Epithelial cell of esophagus (primary cell): ENCODE measurements at places on chromosomes 11 and 22.
A peak's percentile ranks its signal among the peaks of the same experiment; 100 is the strongest.

GRCh38 chr22:30290342-30291057, 1.2 kb upstream of the CASTOR1 start:
- DNase-seq: peak; percentile 73

DNA sequence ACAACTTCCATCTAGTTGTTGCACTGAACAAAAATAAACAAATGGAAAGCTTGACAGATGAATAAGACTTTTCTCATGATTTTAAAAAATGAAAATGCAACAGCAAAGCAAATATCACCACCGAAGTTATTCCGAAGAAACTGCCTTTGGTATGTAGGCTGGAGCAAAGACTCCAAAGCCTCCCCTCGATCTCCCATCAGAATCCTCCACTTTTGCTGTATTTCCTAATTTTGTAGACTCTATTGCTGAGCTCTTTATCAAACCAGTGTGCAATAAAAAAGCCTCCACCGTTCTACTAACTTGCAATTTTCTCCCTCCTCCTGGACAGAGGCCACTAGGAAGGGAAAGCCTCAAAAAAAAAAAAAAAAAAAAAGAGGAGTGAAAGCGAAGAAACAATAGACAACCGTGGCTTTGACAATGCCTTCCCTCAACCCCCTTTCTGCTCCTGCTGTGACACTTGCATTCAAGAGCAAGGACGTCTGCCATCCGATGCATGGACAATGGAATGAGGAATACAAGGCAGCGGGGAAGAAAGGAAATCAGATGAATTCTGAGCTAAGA, 190.9 kb upstream of the BLID start:
- no peak for DNase-seq

DNA sequence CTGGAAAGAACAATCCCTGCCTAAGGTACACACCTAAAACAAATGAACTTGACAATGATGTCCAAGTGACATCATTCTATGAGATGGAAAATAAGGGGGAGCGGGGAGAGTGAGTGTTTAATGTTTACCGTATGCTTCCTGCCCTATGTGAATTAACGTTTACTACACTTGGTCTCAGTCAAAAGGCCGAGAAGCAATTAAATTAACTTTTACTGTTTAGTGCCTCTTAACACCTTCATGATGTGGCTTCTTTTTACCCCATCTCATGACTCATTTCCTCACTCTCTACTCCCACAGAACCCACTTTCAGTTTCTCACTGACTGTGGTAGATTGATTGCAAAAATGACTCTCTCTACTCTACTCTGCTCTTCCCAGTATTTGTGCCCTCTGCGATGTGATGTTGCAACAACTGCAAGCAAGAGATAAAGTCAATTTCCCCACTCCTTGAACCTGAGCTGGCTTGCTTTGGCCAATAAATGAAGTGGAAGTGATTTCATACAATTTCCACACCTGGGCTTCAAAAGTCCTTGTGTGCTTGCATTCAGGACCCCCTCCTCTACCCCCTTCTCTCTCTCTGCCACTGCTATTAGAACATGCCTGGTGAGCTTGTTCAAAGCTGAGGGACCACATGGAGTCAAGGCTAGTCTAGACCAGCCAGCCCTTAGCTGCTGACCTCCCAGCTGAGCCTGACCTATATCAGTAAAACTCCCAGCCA, 11.6 kb upstream of the ALKBH3 start:
- DNase-seq: peak; percentile 85

- no peak for DNase-seq
Measured at GRCh38 chr22:47390026-47390970, 627.8 kb downstream of the TBC1D22A start.

DNA sequence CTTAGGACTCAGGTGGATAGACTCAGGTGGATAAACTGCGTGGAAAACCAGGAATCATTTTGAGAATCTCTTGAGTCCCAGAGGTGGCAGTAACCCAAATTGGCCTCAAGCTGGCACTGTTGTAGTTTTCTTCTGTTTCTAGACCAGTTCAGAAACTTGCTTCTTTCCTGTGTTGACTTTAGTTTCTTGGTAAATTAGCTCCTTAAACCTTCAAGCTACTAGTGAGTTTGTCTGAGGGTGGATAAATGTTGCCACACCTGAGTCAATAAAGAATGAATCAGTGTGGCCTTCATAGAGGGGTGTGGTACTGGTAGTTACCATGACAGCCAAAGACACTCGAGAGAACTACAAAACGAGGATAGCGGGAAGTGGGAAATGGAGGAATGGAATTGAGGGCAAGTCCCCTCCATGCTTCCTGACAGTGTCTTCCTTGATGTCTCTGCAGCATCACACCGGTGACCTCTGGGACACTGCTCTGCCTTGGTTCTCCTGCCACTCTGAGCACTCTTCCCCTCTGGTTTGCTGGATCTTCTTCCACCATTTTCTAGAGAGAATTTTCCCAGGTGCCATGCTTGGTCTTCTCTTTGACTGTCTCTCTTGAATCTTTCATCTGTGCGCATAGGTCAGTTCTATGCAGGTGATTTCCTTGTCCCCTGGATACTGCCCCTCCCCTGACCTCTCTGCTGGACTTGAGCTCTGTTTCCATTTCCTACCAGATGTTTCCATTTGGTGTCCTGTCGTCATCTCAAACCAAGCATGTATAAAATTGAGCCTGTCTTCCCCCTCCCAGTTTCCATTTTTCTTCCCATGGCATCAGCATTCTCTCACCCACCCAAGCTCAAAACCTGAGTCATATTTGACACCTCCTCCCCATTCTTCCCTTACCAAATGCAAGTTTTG, 7.2 kb downstream of the POLD4 start:
- DNase-seq: peak; percentile 96

- no peak for DNase-seq
Measured at GRCh38 chr22:48456449-48456848, 1371.2 kb downstream of the BRD1 start.

DNA sequence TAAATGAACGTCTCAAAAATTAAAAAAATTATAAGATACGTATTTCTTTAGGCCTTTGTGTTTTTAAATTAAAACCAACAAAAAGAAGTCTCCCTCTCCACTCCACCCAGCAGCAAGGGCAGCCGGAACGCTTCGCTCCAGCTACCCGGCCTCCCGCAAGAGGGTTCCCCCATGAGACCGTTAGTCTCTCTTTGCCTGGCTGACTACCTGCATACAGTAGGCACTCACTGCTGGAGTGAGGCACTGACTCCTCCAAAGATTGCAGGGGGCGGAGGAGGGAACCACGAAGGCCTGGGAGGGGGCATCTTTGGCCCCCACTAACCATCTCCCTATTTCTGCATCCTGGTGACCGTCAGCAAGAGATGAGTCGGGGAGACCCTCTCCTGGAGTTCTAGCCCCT, 10.1 kb downstream of the CBX6 start:
- DNase-seq: no peak

DNA sequence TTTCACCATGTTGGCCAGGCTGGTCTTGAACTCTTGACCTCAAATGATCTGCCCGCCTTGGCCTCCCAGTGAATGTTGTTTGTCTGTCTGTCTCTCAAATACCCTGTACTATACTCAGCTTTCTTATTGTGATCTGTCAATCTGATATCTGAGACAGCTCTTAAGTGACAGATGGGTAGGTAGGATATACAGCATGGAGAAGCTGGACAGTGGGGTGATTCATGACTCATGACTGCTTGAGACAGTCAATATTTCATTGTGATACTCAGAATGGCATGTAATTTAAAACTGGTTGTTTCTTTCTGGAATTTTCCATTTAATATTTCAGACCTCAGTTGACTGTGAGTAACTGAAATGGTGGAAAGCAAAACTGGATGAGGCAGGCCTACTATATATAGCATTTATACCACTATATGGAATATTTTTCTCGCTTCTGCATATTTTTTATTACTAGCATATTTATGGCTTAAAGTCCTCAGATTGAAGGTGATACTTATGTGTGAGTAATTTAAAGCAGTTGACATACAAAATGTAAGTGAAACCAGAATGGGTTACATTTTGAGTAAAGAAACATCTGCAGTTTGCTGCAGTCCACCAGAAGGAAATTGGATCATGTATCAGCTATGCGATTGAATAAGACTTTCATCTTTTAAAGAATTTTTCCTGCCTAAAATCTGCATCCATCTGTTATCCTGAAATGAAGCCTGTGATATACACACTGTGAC, 22.3 kb downstream of the ARHGAP42 start:
- DNase-seq: peak; percentile 30

- no peak for DNase-seq
Measured at GRCh38 chr11:59791639-59792038, 18.9 kb downstream of the MRPL16 start.

DNA sequence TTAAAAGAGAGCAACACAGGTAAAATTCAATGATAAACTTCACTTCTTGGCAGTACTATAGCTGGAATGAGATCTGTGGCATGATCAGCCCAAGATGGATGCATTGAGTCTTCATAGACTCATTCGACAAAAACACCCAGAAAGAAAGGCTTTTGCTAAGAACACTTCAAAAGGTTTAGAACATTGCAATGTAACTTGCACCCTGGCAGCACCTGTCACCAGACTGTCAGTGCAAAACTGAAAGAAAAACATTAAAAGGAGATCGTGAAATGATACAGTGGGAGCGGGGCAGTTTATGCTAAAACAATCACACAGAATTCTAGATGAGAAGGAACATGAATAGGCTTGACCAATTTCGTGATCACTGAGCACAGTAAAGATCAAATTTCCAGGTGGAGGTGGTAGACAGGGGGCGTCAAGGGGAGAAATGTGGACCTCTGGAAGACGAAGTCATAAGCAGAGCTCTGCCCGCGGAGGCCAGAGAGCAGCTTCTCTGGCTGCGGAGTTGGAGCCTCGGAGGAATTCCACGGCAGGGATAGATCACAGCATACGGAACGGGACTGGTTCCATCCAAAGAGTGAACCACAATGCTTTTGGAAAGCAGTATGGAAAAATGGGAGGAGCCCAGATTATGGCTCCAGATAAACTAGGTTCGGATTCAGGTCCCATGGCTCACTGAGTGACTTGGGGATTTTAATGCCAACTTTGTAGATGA, 11.9 kb downstream of the VSIG10L2 start:
- no peak for DNase-seq

GRCh38 chr11:27582621-27583020, 76.1 kb upstream of the LIN7C start:
- no peak for DNase-seq

- no peak for DNase-seq
Measured at GRCh38 chr11:50187220-50187619, 154.5 kb downstream of the OR4C45 start.

GRCh38 chr11:15607361-15608036, 492.8 kb downstream of the INSC start:
- no peak for DNase-seq

GRCh38 chr11:128886406-128887124, 4.6 kb upstream of the KCNJ5 start:
- peak; percentile 53 for DNase-seq

GRCh38 chr22:26933105-26933590, 275.8 kb downstream of the MIAT start:
- DNase-seq: no peak

- no peak for DNase-seq
Measured at GRCh38 chr11:61155741-61156140, 5.5 kb downstream of the VPS37C start.

DNA sequence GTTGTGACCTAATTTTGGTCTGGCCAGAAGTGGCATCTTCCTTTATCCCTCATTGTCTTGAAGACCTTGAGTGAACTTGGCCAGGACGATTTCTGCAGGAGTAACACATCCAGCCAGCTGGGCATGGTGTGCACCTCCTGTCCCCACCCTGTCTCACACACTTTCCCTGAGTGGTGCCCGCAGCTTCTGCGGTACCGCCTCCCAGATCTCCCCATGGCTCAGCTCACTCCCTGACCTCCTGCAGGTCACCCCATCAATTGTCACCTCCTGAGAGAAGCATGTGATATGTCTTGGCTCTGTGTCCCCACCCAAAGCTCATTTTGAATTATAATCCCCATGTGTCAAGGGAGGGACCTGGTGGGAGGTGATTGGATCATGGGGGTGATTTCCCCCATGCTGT, 50.2 kb upstream of the TP53I11 start:
- DNase-seq: no peak

DNA sequence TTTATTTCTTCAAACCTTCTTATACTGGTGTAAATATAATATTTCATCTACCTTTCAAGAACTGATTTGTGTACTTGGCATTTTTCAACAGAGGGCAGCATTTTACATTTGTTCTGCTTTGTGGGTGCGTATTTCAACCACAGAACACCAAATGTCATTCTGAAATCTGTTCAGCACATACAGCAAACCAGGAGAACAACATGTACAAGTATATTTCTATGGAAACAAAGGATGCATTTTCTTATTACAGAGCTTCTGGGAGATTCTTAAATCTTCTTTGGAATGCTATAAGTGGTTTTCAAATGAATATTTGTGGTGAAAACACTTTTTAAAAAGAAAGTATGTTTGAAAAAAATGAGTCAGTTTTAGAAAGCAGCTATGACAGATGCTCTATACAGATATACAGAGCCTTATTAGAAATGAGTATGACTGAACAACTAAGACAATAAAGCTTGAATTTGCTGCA, 946.0 kb downstream of the FAM181B start:
- peak; percentile 56 for DNase-seq

DNA sequence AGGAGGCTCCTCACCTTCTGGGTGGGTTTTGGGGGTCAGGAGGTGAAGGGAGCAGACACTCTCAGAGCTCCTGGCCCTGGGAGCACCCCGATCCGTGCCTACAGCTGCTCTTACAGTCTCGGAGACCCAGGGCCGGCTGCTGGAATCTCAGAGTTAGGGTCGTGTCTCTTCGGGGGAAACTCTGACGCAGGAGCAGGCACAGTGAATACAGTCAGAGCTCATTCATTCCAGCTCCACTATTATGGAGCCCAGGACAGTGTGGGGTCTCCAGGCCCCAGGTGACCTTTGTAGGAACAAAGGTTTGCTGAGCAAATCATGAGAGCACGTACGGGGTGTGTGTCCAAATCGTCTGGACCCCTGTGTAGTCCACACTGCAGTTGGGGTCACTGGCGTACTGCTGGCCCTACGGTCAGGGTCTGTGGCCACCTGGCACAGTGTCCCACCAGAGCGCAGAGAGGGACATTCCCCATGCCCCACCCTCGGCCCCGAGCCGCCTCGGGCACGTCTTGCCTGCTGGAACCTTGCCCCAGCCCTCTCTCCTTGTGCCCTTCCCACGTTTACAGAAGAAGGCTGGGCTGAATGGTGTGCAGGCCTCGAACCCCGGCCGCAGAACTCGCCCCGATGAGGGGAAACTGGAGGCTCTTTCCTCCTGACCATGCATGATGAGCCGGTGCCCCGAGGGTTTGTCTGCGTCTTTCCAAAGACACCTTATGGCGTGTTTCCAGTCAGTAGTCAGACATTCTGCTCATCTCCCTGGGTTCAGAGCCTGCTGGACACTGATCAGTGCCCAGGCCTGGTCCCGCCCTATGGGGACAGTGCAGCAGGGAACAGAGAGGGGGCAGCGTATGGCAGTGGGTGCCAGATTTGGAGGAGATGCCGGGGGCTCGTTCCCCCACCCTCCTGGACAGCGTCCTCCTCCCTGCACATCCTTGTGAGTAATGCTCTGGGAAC, 1166.6 kb downstream of the BRD1 start:
- no peak for DNase-seq

- DNase-seq: no peak
Measured at GRCh38 chr11:82118946-82119345, 614.7 kb downstream of the FAM181B start.

DNA sequence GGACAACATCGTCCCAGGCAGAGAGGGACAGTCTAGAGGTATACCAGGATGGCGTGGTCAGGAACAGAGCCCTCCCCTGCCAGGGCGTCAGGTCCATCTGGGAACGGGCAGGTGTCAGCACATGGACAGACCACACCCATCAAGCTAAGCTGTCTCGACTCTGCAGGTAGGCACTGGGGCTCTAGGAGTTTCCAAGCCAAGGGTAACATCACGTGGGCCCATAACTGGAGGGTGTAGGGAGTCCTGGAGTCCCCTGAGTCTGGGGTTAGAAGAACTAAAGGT, 75.4 kb downstream of the PHF21B start:
- DNase-seq: no peak
